ENCODE measurements at places on chromosomes 3 and 15. TPM values are rescaled to one million over a fixed set of nuclear protein-coding genes. Genes with fewer than 3 reads are reported as not detected.

The TNNC1 gene
- 1.5 TPM for total RNA-seq

The HCLS1 gene
- total RNA-seq, result 216 TPM

The LYSMD4 gene
- total RNA-seq, result 6.4 TPM

GRCh38 chr3:50380405-50381085 is 21.2 kb upstream of the TMEM115 start:
- no peak overlapping the region for H3K4me3 ChIP-seq
- H3K36me3 ChIP-seq, result no peaks in the 10 kb centered on the region
- DNase-seq, result no peak
- H3K27ac ChIP-seq, result no peak overlapping the region

DNA sequence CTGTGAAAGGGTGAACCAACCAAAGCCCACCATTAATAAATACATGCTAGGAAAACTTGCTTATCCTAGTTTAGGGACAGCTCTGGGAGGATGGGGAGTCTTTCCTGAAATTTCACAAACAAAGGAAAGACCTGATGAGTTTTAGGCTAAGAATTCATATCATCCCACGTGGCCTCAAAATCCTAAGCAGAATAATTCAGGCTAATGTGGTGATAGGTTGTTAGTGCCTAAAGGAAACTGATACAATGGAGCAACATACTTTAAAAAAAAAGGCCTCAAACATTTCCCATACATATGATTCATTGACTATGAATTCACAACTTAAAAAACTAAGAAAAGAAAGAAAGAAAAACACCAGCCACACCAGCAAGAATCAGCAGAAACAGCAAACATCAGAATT is 126.9 kb upstream of the CNTN4 start:
- H3K27me3 ChIP-seq, result no peaks in the 10 kb centered on the region
- H3K36me3 ChIP-seq, result no peaks in the 10 kb centered on the region
- no peak overlapping the region for H3K4me3 ChIP-seq
- H3K27ac ChIP-seq, result no peak overlapping the region

DNA sequence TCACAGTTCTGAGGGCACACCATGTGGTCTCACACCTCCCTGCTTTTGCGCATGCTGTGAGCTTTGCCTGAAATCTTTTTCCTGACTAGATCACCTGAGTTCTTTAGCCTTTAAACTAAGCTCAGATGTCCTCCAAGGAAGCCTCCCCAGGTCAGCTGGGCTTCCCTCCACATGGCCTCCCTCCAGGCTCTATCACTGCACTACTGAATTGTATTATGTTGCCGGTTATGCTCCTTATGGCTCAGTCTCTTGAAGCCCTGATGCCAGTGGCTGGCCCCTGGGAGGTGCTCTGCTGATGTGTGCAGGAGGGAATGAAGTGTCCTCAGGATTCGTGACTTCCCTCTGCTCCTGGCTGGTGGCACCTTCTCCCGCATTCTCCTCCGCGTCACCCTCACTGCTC is 93.3 kb upstream of the BLM start:
- no peak overlapping the region for H3K27ac ChIP-seq
- H3K4me3 ChIP-seq, result no peak overlapping the region
- no peaks in the 10 kb centered on the region for H3K27me3 ChIP-seq
- DNase-seq, result no peak
- peaks cover 14% of the 10 kb centered on the region for H3K4me1 ChIP-seq

- DNase-seq, result no peak
- H3K27me3 ChIP-seq, result peaks cover 18% of the 10 kb centered on the region
- H3K27ac ChIP-seq, result no peak overlapping the region
- no peaks in the 10 kb centered on the region for H3K36me3 ChIP-seq
Observed at GRCh38 chr3:115667738-115668065, 44.4 kb downstream of the GAP43 start.

DNA sequence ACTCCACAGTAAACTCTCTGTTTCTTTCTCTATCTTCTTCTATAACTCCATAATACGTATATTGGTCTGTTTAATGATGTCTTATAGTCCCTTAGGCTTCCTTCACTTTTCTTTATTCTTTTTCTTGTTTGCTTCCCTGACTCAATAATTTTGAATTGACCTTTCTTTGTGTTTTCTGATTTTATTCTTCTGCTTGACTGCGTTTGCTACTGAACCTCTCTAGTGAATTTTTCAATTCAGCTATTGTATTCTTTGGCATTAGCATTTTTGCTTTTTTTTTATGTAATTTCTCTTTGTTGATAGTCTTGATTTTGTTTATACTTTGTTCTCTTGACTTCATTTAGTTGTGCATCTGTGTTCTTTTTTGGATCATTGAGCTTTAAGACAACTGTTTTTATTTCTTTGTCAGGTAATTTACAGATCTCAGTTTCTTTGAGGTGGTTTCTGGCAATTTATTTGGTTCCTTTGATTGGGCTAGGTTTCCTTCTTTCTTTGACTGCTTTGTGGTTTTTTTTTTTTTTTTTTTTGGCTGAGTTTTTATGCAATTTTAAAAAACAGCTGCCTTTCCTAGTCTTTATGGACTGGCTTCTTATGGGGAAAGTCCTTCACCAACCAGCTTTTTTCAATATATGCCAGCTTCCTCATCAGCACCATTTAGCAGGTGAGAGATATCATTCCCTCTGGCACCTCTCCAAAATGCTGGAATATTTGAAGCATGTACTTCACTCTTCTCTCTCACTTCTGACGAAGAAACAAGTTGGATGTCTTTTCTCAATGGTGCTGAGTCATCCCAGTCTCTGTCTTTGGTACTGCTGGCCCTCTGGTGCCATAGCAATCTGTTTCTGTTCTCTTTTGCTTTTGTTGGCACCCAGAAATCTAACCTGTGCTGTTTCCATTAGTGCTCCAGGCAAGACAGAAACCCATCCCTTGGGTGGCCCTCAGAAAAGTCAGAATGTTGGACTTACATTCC is 17.6 kb downstream of the RSRC1 start:
- no peaks in the 10 kb centered on the region for H3K27me3 ChIP-seq
- no peak for DNase-seq
- no peak overlapping the region for H3K4me3 ChIP-seq
- peaks cover 70% of the 10 kb centered on the region for H3K36me3 ChIP-seq
